ENCODE measurements at places on chromosomes 16 and 17. TPM values are rescaled to one million over a fixed set of nuclear protein-coding genes. Genes with fewer than 3 reads are reported as not detected.
A peak's percentile ranks its signal among the peaks of the same experiment; 100 is the strongest.

DNA sequence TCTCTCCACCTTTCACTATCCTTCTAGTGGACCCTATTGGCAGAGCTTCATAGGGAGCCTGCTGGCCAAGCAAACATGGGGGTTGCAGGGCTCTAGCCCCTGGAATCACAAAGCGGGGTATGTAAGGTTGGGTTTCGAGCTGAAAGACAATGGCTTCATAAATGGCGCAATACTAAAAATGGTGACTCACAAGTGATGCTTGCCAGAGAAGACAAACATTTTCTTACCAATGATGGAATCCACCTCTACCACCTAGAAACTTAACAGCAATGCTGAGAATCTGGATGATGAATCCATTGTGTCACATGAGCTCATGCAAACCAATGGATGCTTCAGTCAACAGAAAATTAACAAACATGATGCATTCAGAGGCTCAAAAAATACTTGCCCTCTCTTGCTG lies 375.3 kb upstream of the PSMD7 start:
- DNase-seq = peak; percentile 0

DNA sequence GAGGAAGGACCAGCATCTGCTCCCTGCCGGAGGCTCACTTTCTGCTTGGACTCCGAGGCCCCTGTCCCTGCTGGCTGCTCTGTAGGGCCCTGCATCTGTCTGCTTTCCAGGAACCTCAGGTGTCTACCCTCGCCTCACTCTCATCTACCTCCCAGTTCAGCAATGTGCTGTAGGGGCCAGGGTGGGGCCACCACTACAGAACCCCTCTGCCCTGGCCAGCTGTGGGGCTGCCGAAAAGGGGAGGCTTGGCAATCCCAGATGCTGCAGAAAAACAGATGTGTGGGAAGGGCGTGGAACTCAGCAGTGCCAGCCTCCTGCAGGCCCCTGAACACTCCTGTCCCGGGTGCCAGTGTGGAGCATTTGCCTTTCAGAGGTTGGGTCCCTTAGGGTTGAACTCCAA lies 80.1 kb upstream of the ZNF469 start:
- DNase-seq = no peak

DNA sequence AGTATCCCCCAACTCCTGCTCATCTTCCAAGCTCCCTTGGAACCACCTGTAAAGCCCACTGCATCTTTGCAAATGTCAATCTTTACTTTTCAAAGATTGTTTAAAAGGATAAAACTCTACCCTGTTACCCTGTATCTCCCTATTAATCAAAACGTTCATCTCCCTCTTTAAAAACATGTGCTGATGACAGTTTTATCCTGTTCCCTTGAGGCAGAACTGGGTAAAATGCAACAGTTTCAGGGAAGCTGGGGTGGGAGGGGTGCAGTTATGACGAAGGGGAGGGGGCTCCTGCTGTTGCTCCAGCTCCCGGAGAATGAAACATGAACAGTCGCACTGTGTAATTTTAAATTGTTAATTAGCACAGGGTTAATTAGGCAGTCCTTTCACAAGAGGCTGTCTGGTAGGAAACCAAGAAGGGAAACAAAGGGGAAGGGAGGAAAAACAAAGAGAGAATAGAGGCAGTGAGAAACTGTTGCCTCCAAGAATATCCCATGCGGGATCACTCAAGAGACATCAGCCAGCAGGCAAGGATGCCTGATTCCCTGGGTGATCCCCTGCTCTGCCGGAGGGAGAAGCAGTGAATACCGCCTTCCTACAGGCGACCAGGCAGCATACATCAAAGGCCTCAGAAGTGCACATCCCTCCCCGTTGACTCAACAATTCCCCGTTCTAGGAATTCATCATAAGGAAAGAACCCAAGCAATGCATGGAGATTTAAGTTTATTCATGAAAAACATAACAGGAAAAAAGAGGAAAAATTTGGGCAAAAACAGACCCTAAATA lies 84.2 kb downstream of the ZFHX3 start:
- no peak for DNase-seq

GRCh38 chr16:89860747-89861304 lies 12.6 kb upstream of the TCF25 start:
- DNase-seq = peak; percentile 43

RUNDC3A gene
- 0.12 TPM for total RNA-seq

ADAP2 gene
- total RNA-seq = 1.2 TPM

LYRM9 gene
- 7.2 TPM for total RNA-seq

CCL7 gene
- 0.17 TPM for total RNA-seq

ACSM2B gene
- total RNA-seq = not detected

ACSM5 gene
- total RNA-seq = 29.6 TPM

SNRNP25 gene
- 50.4 TPM for total RNA-seq

SIAH1 gene
- 27.0 TPM for total RNA-seq

Data from M059J (cell line).